Smooth muscle cell of the coronary artery (primary cell): ENCODE measurements at places on chromosomes 4 and X. TPM values are rescaled to one million over a fixed set of nuclear protein-coding genes. Genes with fewer than 3 reads are reported as not detected.

MAGEB2 gene
- not detected in 2 replicates for total RNA-seq

INTU gene
- 3.1 and 9.1 TPM in 2 replicates for total RNA-seq

SRPK3 gene
- under 0.01 and 0.30 TPM in 2 replicates for total RNA-seq

MAB21L2 gene
- 1.1 and 2.2 TPM in 2 replicates for total RNA-seq

CNKSR2 gene
- total RNA-seq = 1.3 and 5.3 TPM in 2 replicates

MAPK10 gene
- total RNA-seq = 10.2 and 12.3 TPM in 2 replicates

TMPRSS11B gene
- total RNA-seq = not detected in 2 replicates

CENPVL1 gene
- total RNA-seq = not detected in 2 replicates

GPR50 gene
- not detected in 2 replicates for total RNA-seq

F11 gene
- not detected in 2 replicates for total RNA-seq

TRPC3 gene
- under 0.01 and 0.59 TPM in 2 replicates for total RNA-seq

ARHGEF38 gene
- not detected in 2 replicates for total RNA-seq

MUC7 gene
- total RNA-seq = not detected in 2 replicates

ADRA2C gene
- 0.08 and 1.4 TPM in 2 replicates for total RNA-seq

TMSB15A gene
- total RNA-seq = 1.1 TPM in 1 of 2 replicates, not detected in the other

MAGED1 gene
- total RNA-seq = 40.2 and 187 TPM in 2 replicates
